ENCODE measurements at places on chromosomes 7 and 10. TPM values are rescaled to one million over a fixed set of nuclear protein-coding genes. Genes with fewer than 3 reads are reported as not detected.

Gene SLC26A4
- 0.56 TPM for total RNA-seq

Gene DRGX
- not detected for total RNA-seq

Gene CYP51A1
- total RNA-seq = 76.4 TPM

Gene JAZF1
- 8.4 TPM for total RNA-seq

Gene VDAC2
- total RNA-seq = 169 TPM

Gene CCM2
- 56.1 TPM for total RNA-seq

Gene FKBP14
- total RNA-seq = 45.0 TPM
